Stimulated activated CD8-positive, alpha-beta memory T cell treated with anti-CD3 and anti-CD28 coated beads, Interleukin-15, amount 100 ng/mL, for 24 hours (primary cell): ENCODE measurements at places on chromosomes 2 and 18.

- DNase-seq: no peak
Measured at GRCh38 chr18:58659691-58660090, 11.6 kb upstream of the MALT1 start.

DNA sequence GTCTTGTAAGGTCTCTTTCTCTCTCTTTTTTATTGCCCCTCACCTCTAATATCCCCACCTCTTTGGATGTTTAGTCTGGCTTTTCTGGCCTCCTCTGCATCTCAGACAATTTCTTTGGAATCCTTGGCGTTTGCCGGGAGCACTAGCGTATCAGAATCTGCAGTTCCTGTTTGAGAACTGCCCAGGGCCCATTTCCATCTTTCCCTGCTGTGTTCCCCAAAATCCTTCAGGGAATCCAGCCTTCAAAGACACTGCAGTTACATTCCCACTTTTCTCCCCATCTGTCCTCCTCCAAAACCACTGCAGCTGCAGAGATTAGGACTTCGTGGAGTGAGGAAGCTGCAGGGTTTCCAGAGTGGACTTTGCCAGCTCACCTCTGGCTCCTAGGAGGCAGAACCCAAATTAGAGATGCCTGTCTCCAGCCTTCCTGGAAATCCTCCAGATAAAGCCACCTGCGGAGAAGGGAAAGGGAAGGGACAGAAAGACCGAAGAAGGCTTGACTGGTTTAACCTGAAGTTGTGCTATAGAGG lies 2.7 kb downstream of the VSNL1 start:
- no peak for DNase-seq

DNA sequence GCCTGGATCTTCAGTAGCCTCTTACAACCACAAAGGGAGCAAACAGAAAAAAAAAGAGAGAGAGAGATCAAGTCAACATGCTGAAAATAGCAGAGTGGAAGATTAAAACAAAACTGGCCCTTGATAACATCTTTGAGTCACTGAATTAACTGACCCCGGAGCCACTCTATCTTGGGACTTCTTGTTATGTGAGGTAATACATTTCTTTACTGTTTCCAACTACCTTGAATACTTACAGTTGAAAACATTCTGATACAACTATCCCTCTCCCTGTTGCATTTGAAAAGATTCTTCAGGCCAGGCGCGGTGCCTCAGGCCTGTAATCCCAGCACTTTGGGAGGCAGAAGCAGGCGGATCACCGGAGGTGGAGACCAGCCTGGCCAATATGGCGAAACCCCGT lies 208.1 kb downstream of the MEMO1 start:
- DNase-seq: no peak

DNA sequence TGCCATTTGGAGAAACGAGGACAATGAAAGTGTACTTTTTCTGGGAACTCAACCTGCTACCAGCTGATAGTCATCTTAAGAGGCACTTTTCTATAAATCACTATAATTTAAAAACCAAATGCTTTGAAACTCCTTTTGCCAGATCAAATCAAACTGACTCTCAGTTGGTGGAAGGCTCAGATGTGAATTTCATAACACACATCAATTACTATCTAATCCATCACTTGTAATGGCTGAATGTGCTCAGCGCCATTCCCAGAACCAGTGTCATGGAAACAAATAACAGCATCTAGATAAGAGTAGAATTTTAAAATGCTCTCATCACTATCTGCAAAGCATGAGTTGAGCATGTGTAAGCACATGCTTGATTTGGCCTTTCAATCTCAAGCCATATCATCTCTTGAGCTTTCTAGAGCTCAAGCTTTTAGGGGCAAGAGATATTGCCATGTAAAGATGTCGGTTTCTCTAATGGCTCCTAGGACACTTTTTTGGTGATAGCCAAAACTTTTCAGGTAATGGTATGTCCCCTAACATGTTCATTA lies 223.1 kb upstream of the ACVR2A start:
- DNase-seq: no peak

GRCh38 chr2:64268330-64269048 lies 124.3 kb upstream of the PELI1 start:
- DNase-seq: no peak
